ENCODE measurements at places on chromosomes 2 and 18.

DNA sequence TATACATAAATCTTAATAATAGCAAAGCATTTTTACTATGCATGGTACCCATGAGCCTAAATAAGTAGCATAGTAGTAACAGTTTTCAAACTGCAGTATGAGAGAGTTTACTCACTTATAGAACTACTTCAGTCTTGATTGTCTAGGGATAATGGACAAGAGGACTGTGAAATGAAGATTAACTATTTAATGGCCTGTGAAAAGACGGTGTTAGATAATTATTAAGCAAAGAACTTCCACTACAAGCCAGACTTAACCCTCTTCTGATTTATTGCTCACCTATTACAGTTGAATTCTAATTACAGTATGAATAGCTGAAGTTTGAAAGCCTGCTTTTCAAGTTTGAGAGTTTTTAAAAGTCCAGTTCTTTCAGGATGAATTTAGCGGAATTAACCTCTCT is 18.9 kb downstream of the PIK3C3 start:
- no peak for ATAC-seq

DNA sequence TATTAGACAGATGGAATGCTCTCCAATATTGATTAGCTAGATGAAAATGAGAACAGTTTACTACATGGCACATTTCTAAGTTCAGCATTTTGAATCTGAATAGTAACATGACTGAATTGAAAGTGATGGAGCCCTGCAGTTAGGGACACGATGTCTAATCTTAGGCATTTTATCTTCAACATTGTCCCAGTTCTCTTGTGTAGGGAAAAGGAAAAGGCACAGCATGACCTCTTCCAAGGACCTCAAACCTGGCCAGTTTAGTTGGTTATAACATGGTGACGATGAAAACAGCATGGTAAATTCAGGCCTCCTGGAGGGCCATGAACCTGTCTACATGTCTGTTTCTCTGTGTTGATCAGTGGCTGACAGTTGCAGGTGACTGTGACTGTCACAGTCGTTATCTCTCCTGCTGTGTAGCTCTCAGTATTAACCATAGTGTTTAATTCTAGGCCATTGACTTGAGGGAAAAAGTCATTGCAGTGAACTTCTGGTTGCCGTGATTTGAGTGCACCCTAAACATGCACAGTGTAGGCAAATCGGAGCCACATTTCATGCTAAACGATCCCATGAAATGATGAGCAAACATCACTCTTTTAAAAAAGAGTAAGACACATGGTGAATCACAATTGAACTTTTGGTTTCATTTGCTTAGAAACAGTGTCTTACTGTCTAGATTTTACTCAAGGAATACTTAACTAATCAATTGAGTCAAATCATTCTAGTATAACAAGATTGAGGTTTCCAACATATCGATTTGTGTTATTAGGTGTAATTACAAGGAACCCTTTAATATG is 129.7 kb downstream of the PHLPP1 start:
- peak; percentile 96 for ATAC-seq

DNA sequence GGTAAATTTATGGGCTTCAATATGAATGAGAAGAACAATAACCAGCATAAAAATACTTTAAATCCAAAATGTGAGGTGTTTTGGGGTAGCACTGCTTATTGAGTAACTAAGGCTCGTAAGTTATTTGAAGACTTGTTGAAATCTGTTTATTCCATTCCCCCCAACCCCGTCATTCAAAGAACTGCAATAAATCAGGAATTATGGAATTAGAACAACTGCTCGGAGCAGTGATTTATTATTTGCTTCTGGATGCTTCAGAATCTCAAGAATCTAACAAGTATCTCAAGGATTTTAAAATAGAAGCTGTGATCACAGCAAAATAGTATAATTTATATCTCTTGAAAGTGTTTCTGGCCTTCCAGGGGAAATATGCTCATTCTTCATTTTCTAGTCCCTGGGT is 86.8 kb downstream of the EML6 start:
- no peak for ATAC-seq

GRCh38 chr2:231671270-231672050 is 36.9 kb upstream of the PTMA start:
- no peak for ATAC-seq

DNA sequence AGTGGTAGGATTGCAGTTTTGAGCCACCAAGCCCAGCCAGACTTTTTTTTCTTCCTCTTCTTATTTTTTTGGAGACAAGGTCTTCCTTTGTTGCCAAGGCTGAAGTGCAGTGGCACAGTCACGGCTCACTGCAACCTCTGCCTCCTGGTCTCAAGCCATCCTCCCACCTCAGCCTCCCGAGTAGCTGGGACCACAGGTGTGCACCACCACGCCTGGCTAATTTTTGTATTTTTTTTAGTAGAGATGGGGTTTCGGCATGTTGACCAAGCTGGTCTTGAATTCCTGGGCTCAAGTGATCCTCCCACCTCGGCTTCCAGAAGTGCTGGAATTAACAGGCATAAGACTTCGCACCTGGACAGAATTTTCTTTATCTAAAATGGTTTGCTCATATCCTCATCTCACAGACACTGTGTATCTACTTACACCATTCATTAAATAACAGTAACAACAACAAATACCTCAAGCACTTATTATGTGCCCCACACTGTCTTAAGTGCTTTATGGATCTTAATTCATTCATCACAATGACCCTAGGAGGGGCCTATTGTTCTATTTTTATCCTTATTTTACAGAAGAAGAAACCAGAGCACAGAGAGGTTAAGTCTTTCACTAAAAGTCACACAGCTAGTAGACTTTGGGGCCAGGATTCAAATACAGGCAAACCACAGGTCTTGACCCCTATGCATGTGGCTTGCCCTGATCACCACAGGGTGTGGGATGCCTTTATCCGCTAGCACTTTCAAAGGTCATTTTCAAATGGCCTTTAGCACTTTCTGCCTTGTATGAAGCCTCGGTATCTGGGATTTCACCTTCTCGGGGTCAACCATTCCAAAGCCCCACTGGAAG is 39.6 kb downstream of the MYCN start:
- ATAC-seq = no peak

DNA sequence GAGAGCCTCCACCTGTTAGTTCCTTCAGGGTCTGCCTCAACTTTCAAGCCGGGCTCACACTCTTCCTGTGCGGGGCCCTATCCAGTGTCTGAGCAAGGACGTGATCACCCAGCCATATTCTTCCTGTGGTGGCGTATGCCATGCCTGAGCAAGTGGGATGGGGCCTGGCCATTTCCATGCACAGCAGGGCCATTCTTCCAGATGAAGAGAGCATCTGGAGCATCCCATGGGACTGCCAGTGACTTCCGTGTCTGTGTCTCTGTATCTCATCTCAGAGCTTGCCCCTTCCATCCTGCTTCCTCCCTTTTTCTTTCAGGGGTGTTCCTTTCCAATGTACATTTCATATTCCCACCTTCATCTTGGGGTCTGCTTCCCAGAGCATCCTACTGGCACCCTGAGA is 20.2 kb downstream of the SCG2 start:
- ATAC-seq = no peak

GRCh38 chr2:220104871-220105351 is 477.5 kb downstream of the SLC4A3 start:
- no peak for ATAC-seq

GRCh38 chr2:1548910-1549673 is 135.8 kb downstream of the TPO start:
- ATAC-seq = no peak

DNA sequence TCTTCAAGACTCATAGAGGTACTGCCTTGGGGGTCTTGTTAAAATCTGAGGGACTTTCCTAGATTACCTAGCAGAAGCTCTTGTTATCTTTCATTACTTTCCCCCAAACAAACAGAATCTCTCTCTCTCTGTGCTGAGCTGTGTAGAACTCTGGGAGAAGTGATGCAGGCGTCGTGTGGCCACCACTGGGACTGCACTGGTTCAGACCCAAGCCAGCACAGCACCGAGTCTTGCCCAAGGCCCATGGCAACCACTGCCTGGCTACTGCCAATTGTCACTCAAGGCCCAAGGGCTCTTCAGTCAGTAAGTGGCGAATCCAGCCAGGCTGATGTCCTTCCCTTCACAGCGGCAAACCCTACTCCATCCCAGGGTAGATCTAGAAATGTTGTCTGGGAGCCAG is 28.6 kb downstream of the PPP1R1C start:
- ATAC-seq = no peak

GRCh38 chr2:119996148-119996547 is 16.7 kb upstream of the EPB41L5 start:
- no peak for ATAC-seq

DNA sequence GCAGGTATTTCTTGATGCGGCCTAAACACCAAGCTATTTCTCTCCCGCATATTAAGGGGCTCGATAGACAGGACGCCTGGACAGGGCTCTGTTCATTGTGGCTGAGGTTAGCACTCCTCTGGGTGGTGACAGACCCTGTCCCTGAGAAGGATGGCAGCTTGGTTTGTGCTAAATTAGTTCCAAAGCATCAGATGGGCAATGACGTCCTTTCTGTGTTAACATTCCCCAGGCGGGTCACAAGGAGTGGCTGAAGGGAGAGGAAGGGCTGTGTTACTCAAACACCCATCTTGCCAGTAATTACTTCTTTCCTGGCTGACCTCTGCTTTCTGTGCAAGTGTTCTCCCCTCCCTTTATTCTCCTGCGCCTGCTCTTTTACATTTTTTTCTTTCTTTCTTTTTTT is 75.0 kb downstream of the TMEM247 start:
- no peak for ATAC-seq

DNA sequence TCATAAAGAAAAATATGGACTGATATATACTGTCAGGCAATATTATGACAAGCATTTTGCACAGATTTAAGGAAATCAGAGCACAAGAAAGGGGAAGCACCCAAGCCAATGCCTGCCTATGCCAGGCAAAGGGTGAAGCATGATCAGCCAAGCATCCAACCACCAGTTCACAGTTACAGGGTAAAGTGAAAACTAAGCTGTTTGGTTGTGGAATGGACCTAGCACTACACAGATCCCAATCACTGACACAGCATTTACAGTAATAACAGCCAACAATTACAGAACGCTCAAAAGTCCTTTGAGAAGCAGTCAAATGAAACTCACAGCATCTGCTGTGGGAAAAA is 90.3 kb downstream of the SP3 start:
- no peak for ATAC-seq

GRCh38 chr2:106296182-106296815 is 102.2 kb upstream of the UXS1 start:
- ATAC-seq = no peak

- ATAC-seq = no peak
Observed at GRCh38 chr18:51236225-51236624, 38.7 kb upstream of the MEX3C start.

DNA sequence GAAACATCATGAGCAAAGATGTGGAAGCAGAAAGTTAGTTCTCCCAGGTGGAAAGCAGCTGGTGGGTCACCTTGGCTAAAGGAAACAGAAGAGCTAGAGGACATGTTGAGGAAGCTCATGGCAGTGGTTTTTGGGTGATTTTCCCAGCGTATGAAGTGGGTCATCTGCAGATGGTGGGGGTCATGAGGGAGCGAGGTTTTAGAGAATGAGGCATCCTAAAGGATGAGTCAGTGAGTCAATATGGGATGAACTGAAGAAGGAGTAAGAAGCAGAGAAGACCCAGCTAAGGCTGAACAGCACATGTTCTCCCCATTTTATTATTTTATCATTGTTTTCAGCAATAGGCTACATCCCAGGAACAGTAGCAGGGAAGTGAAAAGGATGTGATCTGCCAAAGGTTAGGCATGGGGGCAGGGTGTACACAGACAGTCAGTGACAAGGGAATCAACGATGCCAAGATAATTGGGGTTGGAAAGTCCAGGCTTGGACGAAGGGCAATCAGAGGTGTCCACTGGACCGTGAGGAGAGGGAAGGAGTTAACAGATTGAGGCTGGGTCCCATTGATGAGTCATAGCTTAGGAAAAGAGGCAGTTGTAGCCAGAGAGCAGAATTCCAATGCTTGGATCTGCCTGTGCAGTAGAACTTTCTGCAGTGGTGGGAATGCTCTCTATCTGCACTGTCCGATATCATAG is 289.3 kb upstream of the RAB12 start:
- no peak for ATAC-seq

DNA sequence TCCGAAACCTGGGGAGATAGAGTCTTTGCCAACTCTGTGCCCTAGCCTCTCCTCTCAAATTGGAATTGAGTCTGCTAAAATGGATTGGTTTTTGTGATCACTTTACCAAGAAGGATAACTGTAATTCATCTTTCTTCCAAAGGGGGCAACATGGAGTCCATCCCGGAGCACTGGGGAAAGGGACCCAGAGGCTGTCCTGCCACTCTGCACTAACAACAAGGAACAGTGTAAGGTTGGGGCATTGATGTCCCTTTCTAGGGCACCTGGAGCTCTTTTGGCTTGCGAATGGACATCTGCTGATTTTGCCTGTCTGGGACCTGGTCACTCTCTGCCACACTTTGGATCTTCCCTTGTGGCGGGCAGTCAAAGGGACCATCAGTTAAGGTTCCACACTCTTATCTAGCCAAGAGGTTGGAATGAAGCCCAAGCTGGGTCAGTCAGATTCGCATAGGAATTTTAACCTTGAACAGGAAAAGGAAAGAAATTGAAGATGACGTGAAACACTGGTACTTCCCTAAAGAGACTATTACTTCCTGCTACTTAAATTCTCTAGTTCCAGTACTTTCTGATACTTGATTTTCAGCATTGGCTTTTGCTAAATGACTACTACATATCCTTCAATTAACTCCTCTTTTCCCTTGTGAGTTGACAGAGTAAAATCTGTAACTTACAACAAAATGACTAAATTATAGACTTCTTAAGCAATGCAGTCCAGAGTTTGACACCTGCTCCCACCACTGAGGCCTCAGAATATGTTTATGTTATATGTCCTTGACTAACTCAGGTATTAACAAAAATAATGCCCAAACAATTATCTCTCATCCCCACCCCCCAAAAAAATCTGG is 64.7 kb upstream of the KLF7 start:
- ATAC-seq = no peak

DNA sequence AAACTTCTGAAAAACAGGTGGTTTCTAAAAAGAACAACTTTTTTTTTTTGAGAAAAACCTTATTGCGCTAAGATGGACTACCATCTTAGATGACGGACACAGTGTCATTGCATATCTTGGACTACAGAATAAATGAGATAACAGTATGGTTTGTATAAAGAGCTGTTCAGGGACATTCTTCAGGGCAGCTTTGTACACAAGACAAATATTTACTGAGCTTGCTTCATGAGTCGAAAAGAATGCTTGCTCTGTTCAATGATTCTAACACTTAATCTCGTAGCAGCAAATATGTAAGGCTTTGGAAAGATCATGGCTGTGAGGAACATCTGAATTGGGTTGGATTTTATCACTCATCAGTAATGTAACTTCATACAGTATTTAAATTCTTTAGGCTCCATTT is 282.5 kb upstream of the CWC22 start:
- ATAC-seq = no peak

GRCh38 chr2:232503809-232504323 is 16.2 kb upstream of the ECEL1 start:
- no peak for ATAC-seq

GRCh38 chr2:239790721-239791120 is 234.4 kb downstream of the NDUFA10 start:
- ATAC-seq = peak; percentile 10

All from activated CD4-positive, CD25-positive, alpha-beta regulatory T cell treated with anti-CD3 and anti-CD28 coated beads, Interleukin-2, amount 50 U/mL, for 24 hours (primary cell).